ENCODE measurements at places on chromosomes 6 and 20.

- peak; percentile 97 for DNase-seq
Observed at GRCh38 chr6:109381747-109382575, at the start of gene CD164. Gene CD164, minus strand, starts transcription at chr6:109382467. Its CDS starts 89 bp downstream, at chr6:109382378.

DNA sequence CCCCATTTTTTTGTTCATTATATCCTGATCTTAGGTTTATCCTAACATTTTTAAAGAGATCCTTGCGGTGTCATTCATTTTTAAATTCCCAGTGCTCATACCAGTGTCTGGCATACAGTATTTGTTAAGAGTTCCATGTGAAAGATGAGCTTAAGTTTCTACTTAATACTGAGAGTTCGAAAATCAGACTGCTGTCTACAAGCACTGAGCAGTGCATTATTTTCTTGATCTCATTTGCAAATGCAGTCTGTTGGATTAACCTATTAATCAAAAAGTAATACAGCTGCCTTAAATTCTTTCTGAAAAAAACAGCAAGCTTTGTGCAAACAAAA is 663 bp downstream of the COQ3 start:
- DNase-seq, result no peak

DNA sequence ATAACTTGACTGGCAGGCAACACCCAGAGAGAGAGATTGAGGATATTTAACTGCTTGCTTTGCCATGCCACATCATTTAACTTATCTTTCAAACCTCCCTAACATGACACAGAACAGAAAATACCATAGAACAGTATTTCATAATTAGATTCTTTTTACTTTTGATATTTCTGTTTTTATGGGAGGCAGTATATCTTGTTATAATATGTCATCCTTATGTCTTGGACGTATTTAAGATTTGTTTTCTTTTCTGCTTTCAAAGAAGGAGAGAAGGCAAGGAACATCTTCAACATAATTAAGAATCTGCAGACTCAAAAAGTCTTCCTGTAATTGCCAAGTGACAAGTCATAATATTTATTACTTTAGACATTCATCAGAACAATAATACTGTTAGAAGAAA is 1283.7 kb downstream of the GRIK2 start:
- no peak for DNase-seq

DNA sequence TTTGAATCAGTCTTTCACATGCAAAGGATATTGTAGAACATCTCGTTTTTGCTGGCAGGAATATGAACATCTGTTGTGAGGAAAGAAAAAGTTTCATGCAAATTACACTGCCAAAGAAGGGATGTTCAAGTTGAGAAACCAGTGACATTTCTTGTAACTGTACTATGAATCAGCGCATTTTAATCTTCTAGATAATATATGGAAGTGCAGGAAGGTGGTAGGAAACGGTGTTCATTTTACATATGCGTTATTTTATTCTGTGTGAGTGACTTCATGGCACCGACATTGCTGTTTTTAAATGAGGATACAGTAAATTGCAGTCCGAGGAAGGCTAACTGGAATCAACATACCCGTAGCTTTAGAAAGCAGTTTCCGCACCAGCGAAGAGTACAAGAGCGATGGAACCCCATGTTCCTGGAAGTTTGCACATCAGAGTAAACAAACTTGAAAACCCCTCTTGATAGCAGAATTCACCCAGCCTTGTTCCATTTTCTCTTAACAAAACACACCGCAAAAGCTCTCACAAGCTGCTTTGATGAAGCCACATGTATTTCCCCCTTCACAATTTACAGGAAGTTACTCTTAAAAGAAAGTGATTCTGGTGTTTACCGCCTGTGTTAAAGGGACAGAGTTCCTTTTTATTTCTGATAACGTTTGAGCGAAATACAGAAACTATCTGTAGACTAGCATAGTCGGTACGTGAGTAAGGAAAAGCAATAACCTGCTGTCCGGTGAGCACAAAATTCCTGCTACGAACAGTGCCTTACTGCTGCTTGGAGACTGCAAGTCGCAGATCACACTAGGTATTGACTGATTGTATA is 11.5 kb downstream of the PRDM1 start:
- DNase-seq, result peak; percentile 51

DNA sequence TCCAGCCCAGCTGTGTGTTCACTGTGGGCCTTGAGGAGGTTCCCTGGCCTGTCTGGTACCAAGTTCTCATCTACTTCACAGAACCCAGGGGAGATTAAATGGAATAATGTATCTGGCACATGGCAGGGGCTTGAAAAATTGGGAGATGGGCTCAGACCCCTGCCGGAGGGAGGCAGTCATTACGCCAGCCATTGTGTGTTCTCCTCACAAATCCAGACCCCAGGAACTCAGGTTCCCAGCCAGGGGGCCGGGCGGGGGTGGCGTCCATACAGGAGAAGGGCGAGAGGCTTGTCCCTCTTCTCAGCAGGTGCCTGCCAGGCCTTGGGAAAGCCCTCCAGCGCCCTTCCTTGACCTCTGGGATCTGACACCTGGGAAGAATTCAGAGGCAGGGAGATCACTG is 8.1 kb downstream of the NOL4L start:
- no peak for DNase-seq

- DNase-seq, result peak; percentile 84
Observed at GRCh38 chr6:36769183-36769675, 70.0 kb downstream of the CPNE5 start.

- peak; percentile 25 for DNase-seq
Observed at GRCh38 chr20:59920944-59921343, 12.5 kb downstream of the SYCP2 start.

- DNase-seq, result peak; percentile 22
Observed at GRCh38 chr6:110542311-110543024, 66.1 kb upstream of the SLC22A16 start.

GRCh38 chr20:45341939-45342854 is 6.0 kb downstream of the SDC4 start:
- peak; percentile 56 for DNase-seq

DNA sequence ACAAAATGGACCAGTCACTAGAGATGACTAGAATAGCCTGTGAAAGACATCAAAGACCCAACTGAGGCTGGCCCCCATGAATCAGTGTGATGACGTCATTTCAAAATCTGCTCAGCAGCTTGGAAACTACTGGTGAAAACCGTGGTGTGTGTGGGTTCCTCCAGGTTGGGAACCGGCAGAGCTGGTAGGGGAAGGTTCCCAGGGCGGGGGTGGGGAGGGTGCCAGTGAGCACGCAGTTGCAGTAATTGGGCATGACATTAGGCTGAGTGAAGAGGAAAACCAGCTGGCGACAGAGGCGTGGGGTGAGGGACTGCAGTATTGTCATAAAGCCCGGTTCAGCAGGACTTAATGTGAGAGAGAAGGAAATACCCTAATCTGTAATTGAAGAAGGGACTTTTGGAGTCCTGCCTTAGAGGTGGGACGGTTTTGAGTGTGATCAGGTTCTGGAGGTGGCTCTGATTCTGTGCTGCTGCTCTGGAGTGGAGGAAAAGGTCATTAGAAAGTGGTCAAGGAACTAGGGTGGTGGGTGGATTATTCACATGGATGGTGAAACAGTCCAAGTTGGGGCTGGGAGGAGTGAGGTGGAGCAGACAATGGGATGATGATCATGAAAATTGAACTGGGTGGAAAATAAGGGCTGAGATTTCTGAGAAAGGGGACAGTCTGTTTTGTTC is 52.0 kb upstream of the MTHFD1L start:
- peak; percentile 42 for DNase-seq

GRCh38 chr6:8814440-8815000 is 379.2 kb upstream of the SLC35B3 start:
- DNase-seq, result no peak

- peak; percentile 71 for DNase-seq
Observed at GRCh38 chr20:50191544-50192363, 1.1 kb downstream of the CEBPB start.

DNA sequence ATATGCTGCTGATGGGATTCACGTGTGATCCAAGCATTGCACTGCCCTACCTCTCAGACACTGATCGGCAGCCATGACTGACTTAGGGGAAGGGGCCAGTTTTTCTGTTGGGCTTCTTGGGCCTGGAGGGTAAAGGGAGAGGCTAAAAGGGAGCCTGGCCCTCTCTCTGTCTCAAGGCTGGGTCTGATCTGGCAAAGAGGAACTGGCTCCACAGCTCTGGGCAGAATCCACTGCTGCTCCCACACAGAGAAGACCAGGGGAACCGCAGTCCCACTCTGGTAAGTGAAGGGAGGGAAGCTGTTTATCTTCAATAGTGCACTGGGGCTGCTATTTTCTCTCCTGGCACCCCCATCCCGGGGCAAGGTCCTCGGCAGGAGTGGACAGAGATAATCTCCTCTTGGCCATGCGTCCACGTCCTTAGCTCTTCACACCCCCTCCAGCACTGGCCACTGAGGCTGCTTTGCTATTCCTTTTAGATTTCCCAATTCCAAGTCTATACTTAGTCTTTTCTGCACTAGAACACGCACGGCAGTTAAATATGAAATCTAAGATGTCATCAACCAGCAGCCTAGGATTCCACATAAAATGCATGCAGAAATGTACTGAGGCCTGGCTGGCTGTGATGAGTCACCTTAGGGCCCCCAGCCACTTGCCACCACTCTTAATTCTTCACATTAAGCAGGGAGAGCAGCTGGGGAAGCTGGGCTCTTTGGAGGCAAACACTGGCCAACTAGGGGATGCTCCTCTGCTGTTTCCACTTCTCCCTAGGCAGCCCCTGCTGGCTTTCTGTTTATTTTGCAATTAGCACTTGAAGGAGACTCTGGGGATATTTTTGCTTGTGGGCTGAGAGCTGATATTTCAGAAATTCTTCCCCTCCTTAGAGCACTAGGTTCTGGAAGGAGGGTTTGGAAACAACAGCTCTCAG is 87.8 kb upstream of the ARMC2 start:
- DNase-seq, result no peak

- no peak for DNase-seq
Observed at GRCh38 chr6:18600255-18600654, 213.1 kb downstream of the RNF144B start.

DNA sequence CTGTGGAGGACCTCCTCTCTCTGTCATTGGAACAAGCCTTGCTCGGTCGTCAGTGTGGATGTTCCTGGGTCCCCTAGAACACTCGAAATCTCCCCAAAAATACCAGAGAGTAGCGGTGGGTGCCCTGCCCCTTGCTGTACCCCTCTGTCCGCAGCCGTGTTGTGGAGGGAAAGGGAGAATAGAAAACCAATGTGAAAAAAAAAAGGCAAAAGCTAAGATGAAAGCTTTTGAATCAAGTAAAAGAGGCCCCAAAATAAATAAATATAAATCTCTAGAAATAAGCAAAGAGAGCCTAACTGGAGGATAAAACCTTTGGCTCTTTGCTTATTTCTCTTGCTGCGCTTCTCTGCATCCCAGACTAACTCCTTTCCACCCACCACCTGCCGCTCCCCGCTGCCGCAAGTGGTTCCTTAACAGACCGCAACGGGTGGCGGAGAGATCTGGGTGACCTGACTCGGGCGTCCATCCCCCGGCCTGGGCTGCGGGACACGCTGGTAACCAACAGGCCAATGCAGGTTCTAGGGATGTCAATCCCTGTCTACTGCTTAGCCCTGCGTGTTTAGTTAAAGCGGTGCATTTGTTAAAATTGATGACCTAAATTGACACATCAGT is 110.0 kb downstream of the GPX5 start:
- peak; percentile 11 for DNase-seq

- DNase-seq, result peak; percentile 55
Observed at GRCh38 chr20:32585011-32585585, at the start of gene NOL4L. Gene NOL4L, minus strand, starts transcription at chr20:32585333. Its CDS starts 443 bp downstream, at chr20:32584890.

DNA sequence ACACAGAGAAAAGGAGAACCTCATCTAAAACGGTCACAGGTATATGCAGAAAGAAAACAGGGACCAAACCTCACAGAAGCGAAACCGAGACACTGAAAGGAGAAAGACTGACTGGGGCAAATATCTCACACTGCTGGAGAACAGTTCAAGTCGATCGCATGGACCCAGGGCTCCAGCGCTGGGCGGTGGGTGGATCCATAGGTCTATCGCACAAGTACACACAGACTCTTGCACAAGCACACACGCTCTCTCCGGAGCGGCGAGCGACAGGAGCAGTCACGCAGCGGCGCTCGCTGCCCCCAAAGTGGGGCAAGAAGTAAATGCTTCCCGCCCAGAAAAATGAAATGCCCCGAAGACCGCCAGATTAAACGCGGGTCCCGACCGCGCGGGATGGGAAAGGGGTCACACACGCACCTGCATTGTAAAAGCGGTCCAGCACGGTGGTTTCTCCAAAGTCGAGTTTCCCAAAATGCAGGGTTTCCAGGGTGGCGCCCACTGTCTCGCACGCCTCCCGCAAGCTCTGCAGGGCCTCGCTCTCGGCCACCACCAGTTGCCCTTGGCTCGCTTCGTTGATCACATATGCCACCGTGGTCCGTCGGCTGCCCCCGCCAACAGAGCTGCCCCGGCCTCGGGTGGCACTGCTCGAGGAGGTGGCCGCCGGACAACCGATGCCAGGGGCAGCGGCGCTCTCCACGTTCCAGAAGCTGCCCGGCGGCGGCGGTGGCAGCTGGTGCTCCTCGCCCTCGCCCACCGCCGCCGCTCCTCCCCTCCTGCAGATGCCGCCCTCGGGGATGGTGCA is 782 bp downstream of the MAP3K5 start:
- peak; percentile 73 for DNase-seq

GRCh38 chr6:13412639-13413465 is 74.5 kb downstream of the GFOD1 start:
- no peak for DNase-seq

- peak; percentile 4 for DNase-seq
Observed at GRCh38 chr6:116277124-116277523, 2.6 kb downstream of the TSPYL1 start.

- no peak for DNase-seq
Observed at GRCh38 chr20:48196486-48196885, 411.2 kb upstream of the SULF2 start.

DNA sequence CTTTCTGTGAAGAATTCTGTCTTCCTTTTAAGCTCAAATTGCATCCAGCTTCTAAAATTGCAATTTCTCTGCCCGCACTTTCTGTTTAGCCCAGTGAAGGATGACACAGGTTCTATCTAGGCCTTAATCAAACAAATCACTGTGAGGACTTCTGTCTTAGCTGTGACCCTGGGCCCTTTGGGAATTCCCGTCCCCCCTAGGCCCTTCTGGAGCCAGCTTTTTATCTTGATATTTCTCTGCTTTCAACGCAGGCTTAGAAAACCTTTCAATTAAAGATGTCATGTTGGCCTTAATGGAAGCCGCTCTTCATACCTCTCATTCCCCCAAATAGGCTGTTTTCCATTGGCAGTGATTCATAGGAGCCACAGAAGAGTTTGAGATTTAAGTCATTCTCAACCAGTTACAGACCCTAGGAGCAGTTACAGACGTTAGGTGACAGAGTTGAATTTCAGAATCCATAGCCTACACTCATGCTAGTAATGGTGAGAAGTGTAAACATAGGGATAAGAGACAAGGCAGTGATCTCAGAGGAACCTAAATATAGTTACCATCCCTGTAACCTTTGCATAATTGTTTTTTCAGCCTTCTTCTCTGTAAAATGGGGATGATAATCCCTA is 74.8 kb upstream of the FLRT3 start:
- DNase-seq, result no peak

DNA sequence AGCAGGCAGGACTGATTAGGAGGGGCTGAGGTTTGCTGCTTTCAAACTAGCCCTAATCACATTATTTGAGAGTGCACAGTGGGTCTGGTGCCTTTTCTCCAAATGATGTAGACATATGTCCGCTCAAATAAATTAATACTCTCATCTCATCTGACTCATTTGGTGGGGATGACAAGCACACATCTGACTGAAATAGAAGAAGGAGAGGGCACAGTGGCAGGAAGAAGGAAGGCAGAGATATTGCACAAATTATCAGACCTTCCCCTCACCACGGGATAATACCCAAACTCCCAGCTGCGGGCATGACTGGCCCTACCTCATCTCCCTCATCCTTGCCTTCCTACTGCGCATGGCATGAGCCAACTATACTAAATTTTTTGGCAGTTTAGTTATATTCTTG is 33.9 kb upstream of the TNFRSF21 start:
- DNase-seq, result no peak

GRCh38 chr6:35082046-35082732 is 59.0 kb downstream of the TCP11 start:
- no peak for DNase-seq

GRCh38 chr6:18473755-18474154 is 86.6 kb downstream of the RNF144B start:
- no peak for DNase-seq
